ENCODE measurements at places on chromosomes 12 and 14. TPM values are rescaled to one million over a fixed set of nuclear protein-coding genes. Genes with fewer than 3 reads are reported as not detected.

POTEM gene
- not detected for total RNA-seq

DDX24 gene
- total RNA-seq = 60.2 TPM

IRAK4 gene
- total RNA-seq = 8.9 TPM

GDF3 gene
- total RNA-seq = not detected

DNA sequence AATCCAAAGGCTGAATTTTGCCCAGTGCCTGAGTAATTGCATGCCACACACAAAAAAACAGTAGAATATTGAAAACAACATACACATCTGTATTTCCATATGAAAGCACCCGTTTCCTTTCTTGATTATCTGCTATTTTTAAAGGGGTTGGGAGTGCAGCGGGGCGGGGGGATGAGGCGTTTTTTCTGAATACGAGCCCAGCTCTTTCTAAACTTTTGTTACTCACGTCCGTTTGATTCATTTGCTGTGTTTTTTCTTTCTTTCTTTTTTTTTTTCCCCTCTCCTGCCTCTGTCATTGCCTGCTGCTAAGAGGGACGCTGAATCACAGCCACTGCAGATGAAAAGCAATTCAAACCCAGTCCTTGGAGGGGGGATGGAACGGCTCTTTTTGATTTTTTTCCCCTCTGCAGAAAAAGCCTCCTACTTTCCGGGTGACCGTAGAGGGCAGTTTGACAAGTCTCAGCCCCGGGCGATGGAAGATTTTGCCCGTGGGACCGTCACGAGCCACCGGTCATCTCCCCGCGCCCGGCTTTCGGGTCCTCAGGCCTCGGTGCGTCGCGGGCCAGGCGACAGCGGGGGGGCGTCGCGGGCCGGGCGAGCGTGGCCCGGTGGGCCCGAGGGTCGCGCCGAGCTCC, 572 bp upstream of the RASSF8 start:
- no peak for DNase-seq

- DNase-seq = no peak
Measured at GRCh38 chr12:132030367-132031038, 80.8 kb downstream of the EP400 start.

GRCh38 chr14:47674148-47674542, 1.3 kb downstream of the MDGA2 start:
- DNase-seq = no peak

DNA sequence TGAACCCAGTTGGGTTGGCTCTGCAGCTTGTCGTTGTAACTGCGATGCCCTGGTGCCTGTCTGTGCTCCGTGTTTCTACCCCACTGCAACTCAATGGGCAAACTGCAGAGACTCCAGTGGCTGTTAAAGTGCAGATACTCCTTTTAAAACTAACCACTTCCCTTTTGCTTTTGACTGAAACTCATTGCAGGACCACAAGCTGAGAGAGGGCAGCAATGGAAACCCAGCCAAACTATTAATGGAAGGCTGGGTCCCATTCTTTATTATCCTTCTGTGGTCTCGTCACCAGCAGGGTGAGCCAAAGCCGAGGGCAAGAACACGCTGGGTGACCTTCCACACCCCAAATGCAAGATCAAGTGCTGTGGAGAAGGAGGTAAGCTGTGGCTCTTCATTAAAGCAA, 910.4 kb downstream of the VRK1 start:
- no peak for DNase-seq

DNA sequence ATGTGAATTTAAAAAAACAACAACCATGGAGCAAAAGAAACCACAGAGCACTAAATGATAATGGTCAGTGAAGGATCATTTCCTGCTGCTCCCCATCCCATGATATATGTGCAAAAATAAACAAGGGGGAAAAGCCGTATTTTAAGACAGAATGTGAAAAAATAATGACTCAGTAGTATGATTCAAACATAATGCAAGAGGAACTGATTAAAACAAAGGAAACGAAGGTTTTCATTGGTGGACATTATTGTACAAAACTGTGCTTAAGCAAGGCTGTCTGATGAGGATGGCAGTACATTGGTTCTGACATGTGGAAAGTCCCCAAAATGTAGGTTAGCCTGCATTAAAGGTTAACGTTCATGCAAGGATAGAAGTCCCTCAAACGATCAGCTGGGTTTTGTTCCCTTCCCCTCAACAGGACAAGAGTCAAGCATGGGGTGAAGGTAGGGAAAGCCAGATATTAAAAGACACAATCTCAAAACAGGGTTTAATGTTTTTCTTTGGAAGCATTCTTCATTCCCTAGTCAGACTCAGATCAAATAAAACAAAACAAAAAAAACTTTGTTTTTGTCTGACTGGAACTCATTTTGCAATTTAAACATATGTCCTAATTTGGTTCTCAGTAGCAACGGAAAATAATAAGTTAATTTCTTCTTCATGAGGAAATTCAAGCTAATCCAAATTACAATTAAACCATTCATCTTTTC, 26.3 kb upstream of the PTGDR start:
- DNase-seq = no peak

- DNase-seq = no peak
Measured at GRCh38 chr14:63076488-63076887, 31.2 kb upstream of the KCNH5 start.

DNA sequence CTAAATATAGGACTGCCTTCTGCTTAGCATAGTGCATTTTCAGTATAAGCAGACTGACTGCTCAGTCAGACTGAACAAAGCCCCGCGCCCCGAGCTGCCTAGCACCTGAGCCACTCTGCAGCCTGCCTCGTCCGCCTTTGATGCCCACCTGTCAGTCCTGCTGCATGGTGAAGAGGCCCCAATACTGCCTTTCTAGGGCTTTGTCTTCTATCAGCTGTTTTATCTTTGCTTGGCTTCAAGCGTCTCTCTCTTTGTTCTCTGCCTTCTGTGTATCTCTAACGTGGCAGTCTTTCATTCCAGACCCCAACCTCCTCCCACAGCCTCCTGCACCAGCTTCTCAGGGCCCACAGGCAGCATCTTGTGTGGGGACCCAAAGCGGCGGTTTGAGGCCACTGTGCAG, 1001.0 kb downstream of the VRK1 start:
- no peak for DNase-seq

DNA sequence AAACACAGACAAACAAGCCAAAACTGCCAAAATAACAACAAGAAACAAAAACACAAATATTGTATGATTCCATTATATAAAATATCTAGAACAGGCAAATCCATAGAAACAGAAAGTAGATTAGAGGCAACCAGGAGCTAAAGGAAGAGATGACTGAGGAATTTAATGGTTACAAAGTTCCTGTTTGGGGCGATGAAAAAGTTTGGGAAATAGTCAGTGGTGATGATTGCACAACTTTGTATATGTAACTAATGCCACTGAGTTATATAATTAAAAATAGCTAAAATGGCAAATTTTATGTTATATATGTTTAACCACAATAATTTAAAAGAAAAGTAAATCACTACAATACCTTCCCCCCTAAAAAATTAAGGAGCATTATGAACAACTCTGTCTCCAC, 24.5 kb downstream of the GNPTAB start:
- DNase-seq = no peak

GRCh38 chr14:101456246-101457175, 104.8 kb upstream of the DIO3 start:
- DNase-seq = no peak

DNA sequence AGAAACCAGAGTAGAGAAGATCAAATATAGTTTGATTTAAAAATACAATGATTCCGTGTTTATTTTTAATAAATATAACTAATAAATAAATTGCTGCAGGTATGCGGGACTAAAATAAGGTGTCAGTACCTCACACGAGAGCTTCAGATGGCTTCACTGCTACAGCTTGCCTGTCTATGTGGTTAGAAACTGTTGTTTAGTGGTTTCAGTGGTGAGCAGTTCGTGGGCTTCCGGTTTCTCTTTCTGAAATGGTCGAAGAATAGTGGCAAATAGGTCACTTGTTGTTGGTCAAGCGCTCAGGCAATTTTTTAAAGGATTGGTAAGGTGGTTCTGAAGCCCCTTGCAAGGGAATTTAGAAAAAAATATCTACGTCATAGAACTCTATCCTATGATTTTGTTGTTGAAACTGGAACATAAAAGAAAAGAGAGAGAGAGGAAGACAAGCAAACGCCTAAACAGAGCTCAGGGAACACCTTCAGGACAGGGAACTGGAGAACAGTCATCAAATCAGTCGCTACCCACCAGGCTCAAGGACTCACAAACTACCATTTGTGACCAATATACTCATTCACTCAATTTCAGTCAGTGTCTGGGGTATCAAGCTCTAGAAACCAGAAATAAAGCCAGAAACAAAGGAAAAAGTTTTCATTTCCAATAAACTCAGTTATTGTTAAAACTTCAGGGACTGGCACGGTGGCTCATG, 31.3 kb downstream of the GABARAPL1 start:
- DNase-seq = no peak

DNA sequence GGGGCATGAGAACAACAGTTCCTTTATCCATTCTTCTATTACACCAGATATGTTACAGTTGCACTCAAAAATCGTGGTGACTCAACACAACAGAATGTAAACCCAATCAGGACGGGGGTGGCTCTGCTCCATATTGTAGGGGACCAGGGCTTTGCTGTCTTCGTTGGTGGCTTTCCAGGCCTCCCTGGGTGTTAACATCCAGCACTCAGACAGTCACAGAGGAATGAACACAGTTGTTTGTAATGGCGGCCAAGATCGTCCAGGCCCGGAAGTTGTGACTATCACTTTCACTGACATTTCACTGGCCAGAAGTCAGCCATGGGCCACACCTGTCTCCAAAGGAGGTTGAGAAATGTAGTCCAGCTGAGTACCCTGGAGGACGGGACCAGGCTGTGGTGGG, 204.1 kb downstream of the CACNA1C start:
- no peak for DNase-seq

DNA sequence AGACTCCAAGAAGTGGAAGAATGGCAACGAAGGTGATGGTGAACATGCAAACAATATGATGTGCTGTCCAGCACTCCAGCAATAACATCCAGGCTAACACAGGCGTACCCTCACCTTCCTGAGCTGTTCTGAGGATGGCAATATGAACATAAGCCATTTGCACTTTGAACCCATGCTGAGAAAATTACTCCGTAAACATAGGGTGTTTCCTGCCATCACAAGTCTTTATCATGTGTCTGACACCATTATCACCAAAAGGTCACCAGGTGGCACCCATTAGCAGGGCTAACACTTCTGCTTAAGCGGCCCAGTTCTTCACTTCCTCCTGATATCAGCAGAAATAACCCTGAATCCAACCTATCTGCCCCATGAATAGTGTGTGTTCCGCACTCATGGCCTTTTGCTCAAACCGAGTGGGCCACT, 482.8 kb downstream of the MED13L start:
- no peak for DNase-seq

DNA sequence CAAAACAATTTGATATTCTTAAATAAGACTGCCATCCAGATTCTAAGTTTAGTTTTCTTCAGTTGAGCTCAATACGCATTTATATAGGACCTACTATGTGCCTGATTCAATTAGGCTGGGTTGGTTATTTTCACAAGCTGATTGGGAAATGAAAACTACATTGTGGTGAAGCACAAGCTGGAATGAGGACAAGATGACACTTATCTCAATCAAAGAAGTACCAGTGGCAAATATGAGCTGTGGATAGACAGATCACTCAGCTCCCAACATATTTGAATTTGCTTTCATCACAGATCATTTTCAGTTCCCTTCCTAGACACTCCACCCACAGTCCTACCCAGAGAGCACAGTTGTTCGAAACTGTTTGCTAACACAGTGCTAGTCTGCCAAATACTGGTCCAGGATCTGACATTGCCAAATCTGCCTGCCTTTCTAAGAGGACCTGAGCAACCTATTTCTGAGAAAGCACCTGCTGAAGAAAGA, 74.7 kb downstream of the LLPH start:
- peak; percentile 55 for DNase-seq

DNA sequence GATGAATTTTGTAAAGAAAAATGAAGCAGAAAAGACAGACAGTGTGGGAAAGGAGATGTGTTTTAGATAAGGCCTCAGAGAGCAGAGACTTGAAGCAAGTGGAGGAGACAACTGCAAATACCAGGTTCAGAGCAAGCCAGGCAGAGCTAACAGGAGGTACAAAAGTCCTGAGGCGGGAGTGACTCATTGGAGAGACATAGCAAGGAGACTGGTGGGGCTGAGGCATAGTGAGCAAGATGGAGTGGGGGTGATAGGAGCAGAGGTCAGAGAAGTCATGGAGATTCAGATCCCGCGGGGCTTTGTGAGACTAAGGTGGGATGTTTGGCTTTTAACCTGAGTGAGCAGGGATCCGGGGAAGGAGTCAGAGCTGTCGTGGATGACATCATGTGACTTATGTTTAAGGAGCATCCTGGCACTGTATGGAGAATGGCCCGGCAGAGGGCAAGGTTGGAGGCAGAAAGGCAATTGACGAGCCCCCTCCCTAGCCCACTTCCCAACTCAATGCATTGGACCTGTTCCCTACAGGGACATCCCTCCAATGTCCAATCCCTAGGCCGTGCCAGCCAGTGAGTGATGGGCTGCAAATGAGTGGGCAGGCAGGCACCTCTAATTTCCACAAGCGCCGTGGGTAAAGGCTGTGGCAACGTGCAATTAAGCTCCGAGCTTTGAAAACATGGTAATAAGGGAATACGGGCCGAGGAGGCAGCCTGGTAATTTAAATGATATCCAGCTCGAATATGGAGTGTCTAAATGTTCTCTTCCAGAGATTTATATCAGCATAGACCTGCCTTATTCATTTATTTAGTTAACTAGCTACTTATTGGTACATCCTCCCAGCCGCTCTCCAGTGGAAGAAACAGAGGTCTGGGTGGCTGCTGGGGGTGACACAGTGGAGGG, 206.8 kb upstream of the LHX5 start:
- DNase-seq = no peak

DNA sequence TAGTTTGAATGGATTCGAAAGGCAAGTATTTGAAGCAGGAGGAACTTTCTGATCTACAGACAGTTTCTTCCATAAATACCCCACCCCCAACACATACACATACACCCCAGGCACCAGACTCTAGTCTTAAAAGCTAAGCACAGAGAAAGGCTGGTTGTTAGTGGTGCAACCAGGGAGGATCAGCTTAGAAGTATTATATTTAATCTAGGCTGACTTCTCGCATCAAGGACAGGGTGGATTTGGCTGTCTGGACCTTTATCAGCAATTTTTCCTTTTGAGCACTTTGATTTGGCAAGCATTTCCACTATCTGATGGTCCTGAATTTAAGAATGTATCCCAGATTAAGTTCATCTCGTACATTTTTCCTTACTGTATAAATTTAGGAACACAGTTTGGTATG, 1489.8 kb upstream of the FLRT2 start:
- DNase-seq = no peak
